ENCODE measurements at places on chromosomes 5 and 9.

DNA sequence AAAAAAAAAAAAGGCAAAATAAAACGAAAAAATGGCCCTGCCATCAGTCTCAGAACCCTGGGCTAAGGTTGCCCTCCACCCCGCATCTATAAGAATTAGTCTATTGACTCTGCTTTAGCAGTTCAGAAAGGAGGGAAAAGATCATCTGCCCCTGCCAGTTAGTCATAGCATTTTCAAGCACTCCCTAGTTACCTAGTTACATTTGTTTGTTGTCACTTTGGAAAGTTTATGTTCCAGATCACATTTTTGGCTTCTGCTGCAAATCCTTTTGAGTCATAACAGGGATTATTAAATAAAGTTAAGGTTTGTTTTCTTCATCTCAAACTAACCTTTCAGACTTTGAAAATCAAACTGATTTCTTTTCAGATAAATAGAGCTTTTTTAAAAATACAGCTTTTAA lies 52.1 kb downstream of the AQP7 start:
- peak; percentile 84 for DNase-seq

GRCh38 chr9:15401266-15401665 lies 21.4 kb upstream of the SNAPC3 start:
- no peak for DNase-seq

- no peak for DNase-seq
Measured at GRCh38 chr5:42302186-42302585, 121.1 kb upstream of the GHR start.

DNA sequence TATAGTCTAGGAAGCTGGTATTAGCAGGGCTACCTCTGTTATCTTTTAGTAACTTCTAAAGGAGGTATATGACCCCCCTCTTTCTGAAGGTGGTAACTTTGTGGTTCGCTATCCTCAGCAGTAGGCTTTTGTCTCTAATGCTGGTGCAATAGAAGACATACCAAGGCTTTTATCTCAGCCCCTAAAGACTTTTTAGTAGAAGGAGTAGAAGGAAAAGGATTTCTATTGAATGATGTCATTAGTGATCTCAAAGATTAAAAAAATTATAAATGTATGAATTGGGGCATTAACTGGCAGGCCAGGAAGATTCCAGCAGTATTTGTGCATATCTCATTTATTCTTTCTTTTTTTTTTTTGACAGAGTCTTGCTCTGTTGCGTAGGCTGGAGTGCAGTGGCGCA lies 78.2 kb downstream of the RAI14 start:
- no peak for DNase-seq

- no peak for DNase-seq
Measured at GRCh38 chr9:16728137-16728508, 142.3 kb downstream of the BNC2 start.

DNA sequence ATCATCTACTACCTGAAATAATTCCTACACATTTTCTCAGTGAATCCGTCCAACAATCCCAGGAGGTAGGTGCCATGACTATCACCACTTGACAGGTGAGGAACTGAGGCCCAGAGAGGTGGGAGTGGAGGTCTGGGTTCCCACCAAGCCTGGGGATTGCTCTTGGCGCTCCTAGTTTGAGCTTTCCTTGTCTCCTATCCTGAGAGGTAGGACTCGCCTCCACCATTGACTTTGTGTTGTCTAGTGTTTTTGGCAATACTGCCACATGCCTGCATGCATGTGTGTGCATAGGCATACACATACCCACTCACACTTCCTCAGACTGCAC lies 6.3 kb upstream of the NTNG2 start:
- DNase-seq: no peak

- DNase-seq: peak; percentile 30
Measured at GRCh38 chr5:153256-153655, 38.0 kb upstream of the LRRC14B start.

- DNase-seq: no peak
Measured at GRCh38 chr9:129557192-129558036, 63.5 kb downstream of the C9orf50 start.

GRCh38 chr9:121299467-121300282 lies 31.7 kb downstream of the GSN start:
- DNase-seq: peak; percentile 33

- DNase-seq: peak; percentile 65
Measured at GRCh38 chr5:141512390-141512910, 23.6 kb downstream of the PCDHGC5 start.

DNA sequence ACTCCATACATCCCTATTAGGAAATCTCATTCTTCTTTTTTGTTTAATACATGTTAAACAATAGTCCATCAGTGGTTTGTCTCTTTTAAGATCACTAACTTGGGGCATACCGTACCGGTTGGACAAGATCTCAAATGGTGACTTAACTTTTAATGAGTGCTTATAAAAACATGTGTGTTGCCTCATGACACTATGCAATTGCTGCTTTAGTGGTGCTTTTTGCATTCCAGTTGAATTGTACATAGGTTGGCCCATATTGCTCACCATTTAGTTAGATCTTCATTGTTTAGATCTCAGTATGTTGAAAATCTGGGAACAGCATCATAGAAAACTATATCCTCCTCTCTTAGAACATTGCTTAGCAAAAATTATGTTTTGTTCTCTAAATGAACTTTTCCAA lies 17.8 kb downstream of the C9orf85 start:
- peak; percentile 67 for DNase-seq

DNA sequence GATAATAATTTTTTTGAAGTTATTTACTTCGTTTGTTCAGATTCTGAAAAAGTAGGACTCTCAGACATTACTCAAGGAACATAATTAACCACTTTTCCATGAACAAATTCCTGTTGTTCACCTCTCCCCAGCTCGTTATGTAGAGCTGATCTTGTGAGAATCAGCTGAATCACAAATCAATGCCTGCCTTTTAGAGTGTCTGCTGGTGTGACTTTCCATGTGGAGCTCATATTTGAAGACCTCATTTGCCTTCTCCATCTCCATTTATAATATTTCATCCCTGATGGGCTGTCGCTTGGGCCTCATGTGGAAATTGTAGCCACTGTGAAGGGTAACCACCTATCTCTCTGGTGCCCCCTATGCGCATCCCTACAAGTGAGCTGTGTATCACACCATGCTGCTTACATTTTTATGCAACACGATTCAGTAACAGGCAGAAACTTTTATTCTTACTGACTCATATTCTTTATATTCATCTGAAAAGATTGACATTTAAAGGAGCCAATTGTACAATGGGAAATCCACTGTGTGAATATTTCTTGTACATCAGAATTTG lies 111.3 kb downstream of the STK32A start:
- DNase-seq: no peak

- DNase-seq: no peak
Measured at GRCh38 chr9:116423149-116423548, 264.0 kb upstream of the TRIM32 start.

GRCh38 chr9:3993773-3994172 lies 306.1 kb downstream of the GLIS3 start:
- no peak for DNase-seq

Data from AG10803 (cell line).